ENCODE measurements at places on chromosomes 5 and 9.

DNA sequence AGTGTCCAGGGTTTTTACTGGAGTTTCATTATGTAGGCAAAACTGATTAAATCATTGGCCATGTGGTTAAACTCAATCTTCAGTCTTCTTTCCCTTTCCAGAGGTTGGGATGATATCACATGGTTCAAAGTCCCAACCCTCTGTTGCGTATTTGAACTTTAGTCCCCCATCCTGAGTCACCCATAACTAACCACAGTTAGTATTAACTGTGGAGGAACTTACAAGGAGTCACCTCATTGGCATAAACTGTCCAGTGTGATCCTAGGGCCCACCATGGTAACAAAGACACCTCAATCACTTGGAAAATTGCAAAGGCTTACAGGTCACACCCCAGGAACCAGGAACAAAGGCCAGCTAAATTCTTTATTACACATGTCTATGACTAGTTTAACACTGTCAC lies 188.5 kb downstream of the COX7C start:
- no peak for DNase-seq

DNA sequence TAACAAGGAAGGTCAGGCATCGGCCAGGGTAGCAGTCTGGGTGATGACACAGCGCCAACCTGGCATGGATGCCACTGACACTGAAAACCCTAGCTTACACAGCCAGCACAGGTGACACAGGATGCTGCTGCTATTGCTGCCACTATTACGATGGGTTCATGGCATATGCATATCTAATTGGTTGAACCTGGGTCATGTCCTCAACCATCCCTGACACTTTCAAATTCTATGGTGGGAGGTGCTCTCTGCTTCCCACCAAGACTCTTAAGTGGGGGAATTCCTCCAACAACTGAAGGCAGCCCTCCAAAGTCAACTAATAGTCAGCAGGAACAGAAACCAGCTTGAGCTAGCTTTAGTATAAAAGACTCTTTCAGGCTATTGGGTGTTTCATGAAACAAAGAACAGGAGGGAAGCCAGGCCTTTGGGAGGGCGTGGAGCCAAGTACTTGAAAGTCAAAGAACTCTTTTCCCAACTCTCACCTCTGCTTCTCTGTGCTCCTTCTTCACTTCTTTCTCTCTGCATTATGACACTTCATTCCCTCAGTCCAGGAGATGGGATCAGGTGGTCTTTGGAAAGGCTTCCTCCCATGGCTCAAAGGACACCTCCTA lies 21.3 kb downstream of the PTTG1 start:
- no peak for DNase-seq

GRCh38 chr5:167413506-167413905 lies 877.9 kb upstream of the WWC1 start:
- no peak for DNase-seq

- DNase-seq: no peak
Observed at GRCh38 chr5:179730852-179731251, 1.8 kb upstream of the MAML1 start.

- DNase-seq: no peak
Observed at GRCh38 chr5:131042021-131042789, 122.9 kb downstream of the HINT1 start.

DNA sequence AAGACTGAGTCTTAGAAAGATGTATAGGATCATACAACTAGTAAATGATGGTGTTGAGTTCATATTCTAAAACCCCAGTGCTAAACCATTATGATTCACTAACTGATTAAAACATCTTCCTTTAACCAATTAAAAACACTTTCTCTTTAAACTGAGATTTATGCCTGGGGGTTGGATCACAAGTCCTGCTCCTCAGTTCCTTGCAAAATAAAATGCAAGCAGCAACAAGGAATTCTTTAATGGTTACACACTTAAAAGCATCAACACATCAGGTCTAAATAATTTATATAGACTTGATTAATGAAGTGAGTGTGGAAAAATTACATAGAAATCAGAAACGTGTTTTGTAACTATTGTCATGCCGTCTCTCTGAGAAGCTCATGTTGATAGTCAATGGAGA lies 189.2 kb downstream of the TARS1 start:
- no peak for DNase-seq
